ENCODE measurements at places on chromosomes 3 and 15.

- no peak for DNase-seq
These were observed 775.4 kb downstream of the ROBO1 start for GRCh38 chr3:78992400-78992799.

- DNase-seq = no peak
These were observed 100.8 kb downstream of the MESD start for GRCh38 chr15:80888846-80889245.

GRCh38 chr3:139982404-139982803 lies 47.4 kb downstream of the CLSTN2 start:
- DNase-seq = peak; percentile 2

DNA sequence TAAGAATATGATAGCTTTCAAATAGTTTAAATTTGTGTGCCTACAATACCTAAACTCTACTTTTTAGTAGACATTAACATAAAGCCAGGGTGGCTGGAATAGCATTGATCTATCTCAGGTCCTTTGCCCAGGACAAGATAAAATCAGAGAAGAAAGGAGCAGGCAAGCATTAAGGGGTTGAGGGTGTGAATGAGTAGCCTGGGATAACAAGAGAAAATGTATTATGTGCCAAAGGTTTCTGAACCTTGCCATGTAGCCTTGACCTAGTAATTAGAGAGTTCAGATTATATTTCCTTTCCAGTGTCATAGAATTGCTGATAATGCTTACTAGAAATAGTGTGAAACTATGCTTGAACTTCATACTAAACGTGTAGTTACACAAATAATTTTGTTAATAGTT lies 22.9 kb downstream of the ATP11B start:
- DNase-seq = no peak

DNA sequence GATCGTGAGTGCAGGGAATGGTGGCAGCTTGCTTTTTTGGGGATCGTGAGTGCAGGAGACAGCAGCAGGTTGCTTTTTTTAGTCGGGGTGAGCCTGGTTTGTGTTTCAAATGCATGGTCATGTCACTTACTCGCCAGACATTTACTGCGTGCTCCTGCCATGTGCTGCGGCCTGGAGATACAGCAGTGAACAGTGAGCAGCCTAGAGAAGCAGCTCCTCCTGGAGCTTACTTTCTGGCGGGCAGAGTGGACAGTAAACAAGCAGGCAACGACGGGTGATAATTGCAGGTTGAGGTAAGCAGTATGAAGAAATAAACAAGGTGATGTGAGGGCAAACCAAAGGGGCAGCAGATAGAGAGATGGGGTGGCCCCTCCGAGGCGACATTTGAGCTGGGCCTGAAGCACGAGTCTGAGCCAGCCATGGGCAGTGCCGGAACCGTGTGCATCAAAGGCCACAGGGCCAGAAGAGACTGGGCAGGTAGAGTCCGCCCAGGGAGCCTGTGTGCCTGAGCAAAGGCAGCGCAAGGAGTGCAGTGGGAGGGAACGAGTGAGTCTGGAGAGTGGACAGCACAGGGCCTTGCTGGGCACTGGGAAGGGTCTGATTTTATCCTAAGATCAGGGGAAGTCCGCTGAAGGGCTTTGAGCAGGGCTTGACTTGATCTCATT lies 57.3 kb upstream of the RASA2 start:
- DNase-seq = no peak

- no peak for DNase-seq
These were observed 246.8 kb upstream of the STT3B start for GRCh38 chr3:31285833-31286486.

- no peak for DNase-seq
These were observed 291.6 kb downstream of the ADAMTS17 start for GRCh38 chr15:100049936-100050876.

DNA sequence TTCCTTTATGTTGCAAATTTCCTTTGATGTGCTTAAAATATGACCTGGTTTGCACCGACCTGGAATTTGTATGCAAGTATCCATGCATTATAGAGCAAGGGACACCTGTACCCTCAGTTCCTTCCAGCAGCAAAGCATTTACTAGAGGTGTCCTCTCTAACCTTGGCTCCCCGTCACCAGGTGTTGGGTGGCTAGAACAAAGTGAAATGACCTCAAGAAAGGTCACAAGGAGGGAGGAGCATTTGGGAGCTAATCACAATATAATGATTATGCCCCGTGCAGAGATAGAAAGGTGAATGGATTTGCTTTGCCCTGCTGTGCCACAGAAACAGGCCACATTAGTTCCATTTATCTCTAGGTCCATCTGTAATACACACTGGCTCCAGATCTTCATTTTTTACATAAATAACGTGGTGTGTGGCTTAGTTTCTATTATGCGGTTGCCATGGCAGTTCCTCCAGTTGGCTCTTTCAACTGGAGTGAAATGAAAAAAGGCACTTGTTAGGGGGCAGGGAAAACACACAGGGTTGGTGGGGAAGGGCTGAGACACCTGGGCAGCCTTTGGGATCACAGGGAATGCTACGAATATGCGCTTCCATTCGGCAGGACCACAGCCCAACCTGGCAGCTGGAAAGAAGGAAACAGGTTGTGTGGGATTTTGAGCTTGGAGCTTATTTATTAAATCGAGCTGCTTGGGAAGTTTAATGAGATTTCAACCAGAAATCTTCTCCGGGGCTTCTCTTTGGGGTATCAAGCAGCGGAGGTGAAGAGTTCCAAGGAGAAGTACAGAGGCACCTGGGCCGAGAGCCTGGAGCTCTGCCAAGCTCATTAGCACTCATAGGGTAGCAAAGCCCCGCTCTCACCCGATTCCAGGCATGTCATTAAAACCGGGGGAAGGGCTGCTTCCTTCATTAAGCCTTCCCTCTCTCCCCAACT lies 233.5 kb upstream of the ST8SIA2 start:
- no peak for DNase-seq

DNA sequence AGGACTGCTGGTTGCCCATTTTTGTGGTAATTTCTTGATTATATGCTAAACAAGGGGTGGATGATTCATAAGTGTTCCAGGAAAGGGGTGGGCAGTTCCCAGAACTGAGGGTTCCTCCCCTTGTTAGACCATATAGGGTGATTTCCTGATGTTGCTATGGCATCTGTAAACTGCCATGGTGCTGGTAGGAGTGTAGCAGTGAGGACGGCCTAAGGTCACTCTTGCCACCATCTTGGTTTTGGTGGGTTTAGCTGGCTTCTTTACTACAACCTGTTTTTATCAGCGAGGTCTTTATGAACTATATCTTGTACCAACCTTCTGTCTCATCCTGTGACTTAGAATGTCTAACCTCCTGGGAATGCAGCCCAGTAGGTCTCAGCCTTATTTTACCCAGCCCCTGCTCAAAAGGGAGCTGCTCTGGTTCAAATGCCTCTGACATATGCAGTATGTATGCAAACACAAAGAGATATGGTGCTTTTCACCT lies 46.2 kb downstream of the C3orf38 start:
- no peak for DNase-seq

DNA sequence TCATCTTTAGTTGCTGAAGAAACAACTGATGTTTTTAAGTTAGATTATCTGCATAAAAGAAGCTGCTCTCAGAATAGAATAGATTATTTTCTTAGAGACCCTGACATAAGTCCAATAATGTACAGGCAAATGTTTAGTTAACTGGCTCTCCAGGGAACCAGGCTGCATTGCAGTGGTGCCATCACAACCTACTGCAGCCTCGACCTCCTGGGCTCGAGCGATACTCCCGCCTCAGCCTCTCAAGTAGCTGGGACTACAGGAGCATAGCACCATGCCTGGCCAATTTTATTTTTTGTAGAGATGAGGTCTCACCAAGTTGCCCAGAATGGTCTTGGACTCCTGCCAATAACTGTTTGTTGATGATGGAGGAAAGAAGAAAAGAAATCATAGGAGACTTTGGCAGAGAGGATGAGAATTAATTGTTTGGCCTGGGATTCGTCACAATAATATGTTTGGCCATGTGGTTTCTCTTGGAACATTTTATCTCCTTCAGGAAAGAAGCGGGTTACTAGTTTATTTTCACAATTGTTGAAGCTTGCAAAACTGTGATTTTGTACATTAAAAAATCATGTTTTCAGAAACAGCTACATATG lies 429.2 kb downstream of the CADM2 start:
- DNase-seq = no peak

DNA sequence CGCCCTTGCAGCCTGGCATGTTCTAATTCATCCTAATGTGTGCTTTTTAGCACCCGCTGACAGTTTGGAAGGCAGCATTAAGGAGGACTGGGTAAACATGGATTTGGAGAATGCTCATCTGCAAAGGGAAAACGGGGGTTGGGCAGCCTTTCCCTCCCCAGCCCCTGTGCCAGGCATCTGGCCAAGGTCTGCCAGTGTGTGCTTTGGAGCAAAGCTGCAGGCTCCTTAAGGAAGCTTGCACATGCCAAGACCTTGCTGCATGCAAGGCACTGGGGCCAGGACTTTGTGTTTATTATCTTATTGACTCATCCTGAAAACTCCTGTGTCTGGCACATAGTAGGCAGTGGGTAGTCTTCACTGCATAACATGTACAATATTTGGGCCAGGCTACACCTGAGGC lies 20.1 kb downstream of the FAM3D start:
- no peak for DNase-seq

DNA sequence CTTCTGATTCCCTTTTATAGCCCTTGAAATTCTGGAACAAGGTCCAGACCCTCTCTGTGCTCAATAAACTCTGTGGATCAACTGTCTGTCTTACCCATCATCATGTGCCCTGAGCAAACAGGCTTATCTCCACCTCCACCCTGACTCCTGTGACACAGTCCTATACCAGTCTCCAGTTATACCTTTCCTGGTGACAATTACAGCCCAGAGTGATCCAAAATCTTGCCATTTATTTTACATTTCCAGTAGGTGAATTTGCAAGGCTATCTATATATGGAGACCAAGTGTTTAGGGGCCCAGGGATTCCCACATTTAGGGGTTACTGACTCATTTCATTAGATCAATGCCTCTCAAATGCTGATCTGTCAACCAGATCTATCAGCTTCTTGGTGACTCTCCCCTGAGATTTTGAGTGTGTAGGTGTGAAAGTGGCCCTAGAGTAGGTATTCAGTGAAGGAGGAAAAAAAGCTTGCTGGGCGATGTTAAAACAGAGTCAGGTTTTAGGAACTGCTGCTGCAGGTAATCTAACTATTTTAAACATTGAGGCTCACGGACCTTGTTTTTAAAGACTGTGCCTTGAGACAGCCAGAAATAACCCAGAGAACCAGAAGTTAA lies 229.6 kb upstream of the WNT5A start:
- no peak for DNase-seq

- DNase-seq = no peak
These were observed 20.3 kb downstream of the PDZRN3 start for GRCh38 chr3:73604451-73604850.

DNA sequence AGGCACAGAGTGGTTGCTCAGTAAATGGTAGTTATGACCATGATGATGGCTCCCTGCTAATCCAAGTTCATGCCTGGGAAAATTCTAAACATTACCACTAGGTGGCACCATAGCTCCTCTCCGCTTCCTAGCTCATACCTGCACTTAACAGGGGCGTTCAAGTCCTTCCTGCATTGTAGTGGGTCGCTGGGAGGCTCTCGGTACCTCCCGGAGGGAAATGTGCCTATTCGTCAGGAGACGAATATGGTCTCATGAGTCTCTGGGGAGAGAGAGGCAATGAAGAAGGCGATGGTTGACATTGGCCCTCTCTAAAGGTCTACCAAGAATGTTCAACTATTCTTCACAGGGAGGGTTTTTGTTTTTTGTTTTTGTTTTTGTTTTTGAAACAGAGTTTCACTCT lies 10.9 kb downstream of the MESP1 start:
- peak; percentile 83 for DNase-seq

- DNase-seq = no peak
These were observed 322.1 kb downstream of the MEX3B start for GRCh38 chr15:81723701-81724100.

DNA sequence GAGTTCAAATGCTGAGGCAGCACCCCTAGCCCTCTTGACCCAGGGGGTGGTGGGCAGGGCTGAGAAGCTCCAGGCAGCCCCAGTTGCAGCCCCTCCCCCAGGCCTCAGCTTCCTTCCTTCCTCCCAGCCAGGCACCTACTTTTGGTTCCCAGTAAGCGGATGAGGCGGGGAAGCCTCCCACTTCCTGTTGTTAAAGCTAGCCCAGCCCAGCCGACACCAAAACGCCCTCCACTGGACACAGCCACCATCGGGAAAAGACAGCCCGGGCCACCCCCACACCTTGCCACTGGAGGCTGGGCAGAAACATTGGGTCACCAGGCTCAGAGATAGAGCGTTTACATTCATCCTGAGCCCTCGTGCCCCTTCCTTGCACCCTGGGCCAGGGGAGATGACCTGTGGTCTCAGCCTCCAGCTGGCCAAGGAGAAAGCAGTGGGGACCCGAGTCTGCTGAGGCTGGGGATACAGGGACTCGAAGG lies 3.5 kb downstream of the DUSP7 start:
- peak; percentile 81 for DNase-seq

DNA sequence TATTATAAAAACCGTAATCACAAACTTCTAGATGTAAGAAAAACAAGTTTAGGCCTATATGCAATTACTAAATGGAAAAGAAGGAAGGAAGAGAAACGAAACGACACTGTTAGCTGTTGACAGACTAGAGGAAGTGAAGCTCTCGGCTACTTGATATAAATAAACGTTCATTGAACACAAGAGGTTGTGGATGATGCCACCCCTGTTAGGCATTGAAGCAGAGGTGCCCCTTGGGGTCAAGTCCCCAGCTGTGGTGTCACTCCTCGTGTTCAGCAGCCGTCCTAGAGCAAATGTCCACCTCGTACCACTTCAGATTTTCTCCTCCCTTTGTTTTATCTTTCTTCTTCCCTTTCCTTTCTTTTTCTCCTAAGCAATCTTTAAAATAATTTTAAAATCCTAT lies 146.5 kb upstream of the UBE2E1 start:
- no peak for DNase-seq

DNA sequence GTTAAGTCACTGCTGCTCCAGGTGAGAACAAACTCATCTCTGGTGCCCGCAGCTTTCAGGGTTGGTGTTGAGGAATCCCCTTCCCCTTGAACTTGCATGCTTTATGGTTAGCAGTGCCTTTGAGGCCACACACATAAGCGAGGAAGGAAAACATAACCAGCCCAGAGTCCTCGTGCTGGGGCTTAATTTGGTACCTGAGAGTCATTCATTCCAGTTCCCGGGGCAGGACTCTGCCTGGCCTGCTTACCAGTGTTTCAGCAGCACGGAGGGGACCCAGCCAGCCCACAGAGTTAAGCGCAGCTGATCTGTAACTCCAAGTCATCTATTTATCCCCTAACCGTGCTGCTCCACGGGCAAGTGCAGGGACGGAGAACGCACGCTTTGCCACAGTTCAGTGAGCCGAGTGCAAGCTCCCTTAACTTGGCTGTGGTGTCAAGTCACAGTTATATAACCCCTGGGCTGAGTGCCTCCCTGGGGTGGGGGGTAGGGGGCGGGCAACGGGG lies 302.3 kb upstream of the ICE2 start:
- DNase-seq = no peak

Measured in HTR-8/SVneo (cell line).